SW480 (cell line): ENCODE measurements at places on chromosomes 12 and 14.

GRCh38 chr12:108585864-108586263 lies 12.0 kb downstream of the TMEM119 start:
- DNase-seq, result no peak

DNA sequence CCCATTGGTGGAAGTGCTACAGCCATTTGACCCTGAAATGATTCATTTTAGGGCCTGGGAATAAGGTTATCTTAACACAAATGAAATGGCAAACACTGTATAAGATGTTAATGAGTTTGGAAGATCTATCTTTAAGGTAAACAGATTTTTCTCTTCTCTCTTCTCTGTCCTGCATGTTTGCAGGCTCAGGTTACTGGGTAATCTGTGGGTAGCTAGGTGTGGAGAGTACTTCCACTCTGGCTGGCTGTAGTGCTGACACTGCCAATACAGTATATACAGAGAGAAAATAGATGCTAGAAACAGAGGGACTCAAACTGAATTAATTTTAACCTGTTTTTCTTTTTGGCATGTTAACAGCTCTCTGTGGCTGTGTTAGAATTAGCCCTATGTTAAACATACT lies 84.6 kb downstream of the SLC38A6 start:
- no peak for DNase-seq

DNA sequence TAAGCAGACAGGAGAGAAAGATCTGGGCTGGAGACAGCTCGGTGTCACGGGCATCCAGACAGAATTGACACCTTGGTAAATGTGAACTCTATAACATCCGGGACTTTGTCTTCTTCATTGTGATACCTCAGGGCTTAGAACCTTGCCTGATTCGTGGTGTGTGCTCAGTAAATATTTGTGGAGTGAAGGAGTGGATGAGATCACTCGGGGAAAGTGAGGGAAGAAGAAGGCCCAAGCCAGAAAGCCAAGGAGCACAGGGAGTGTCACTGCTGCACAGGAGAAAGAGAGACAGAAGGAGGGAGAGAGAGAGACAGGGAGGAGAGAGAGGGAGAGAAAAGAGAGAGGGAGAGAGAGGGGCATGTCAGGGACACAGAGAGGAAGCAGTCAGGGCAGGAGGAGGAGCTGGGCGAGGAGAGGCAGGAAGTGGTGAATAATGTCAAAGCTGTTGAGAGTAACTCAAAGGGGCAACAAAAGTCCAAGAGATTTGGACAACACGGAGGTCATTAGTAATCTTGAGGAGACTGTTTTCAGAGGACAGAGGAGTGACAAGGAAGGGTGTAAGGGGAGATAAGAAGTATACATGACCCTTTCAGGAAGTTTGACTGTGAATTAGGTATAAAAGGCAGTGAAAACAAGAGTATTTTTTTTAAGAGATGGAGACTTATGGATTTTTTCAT lies 141.6 kb upstream of the MAX start:
- no peak for DNase-seq

DNA sequence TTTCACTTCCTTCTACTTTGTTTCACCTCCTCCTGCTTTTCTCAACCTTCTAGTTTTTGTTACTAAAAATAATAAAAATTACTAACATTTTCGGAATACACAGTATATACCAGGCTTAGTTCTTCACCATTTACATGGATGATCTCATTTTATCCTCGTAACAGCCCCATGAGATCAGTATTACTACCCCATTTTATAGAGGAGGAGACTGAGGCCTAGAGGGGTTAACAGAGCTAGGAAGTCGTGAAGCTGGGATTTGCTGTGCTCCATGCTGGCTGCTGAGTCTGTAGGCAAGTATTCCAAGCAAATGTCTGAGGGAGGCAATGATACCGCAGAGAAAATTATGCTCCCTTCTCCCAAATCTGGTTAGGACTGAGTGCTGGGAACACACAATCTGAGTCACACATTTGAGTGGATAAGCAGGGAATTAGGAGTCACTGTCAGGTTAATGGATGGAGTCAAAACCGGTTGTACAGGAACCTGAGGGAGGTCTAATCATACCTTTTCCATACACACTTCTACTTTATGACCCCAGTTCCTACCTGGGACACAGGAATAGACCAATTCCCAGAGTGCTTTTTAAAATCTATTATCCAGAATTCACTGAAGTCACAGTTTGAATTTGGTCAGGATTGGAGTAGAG lies 51.1 kb downstream of the ZFYVE26 start:
- no peak for DNase-seq
